ENCODE measurements at places on chromosomes 12 and 14.

- DNase-seq, result no peak
Measured at GRCh38 chr12:51891843-51892242, 3.9 kb downstream of the ANKRD33 start.

GRCh38 chr12:71626768-71627167 lies 36.9 kb downstream of the ZFC3H1 start:
- DNase-seq, result no peak

- no peak for DNase-seq
Measured at GRCh38 chr14:81447021-81447764, 47.1 kb upstream of the STON2 start.

GRCh38 chr12:33455096-33455495 lies 15.5 kb upstream of the SYT10 start:
- DNase-seq, result no peak

DNA sequence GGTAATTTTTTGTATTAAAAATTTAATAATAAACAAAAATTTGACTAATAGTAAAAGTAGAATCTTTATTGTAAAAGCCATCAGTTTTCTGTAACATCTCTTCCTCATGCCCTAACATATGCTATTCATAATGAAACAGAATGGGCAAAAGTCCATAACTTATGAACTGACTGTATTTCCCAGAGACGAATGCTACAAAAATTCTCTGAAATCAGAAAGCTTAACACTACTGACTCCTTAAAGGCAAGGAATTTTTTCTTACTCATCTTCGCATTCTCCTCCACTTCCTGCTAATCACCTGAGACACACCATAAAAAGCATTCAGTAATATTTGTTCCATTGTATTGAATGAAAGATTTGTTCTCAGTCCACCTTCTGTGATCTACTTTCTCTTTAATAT lies 17.6 kb downstream of the MON2 start:
- no peak for DNase-seq

DNA sequence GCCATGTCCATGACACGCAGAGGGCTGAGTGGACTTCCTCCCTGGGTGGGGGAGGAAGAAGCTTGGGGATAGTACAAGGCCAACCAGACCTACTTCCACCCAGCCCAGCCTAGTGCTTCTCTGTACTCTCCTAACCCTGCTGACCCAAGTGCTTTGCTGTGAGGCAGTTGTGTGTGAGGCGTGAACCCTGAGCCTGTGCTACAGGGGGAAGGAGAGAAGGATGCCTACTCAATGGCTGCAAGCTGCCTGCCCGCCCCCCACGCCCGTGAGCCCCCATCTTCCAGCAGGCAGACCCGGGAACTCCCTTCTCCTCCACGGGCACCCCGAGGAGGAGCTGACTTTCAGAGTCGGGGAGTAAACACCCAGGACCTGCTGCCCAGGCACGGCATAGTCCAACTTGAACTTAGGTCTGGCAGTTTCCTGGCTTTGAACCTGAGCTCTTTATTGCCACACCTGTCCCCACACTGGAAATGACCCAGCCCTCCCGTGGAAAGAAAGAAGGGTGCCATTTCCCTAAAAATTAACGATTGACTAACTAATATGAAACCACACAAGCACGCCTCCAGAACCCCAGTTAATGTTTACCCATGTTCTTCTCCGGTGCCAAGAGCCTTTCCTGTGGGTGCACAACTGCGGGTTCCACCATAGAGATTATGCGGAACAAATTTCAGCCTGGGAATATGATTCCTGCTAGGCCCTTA lies 10.8 kb downstream of the ALDH2 start:
- no peak for DNase-seq

DNA sequence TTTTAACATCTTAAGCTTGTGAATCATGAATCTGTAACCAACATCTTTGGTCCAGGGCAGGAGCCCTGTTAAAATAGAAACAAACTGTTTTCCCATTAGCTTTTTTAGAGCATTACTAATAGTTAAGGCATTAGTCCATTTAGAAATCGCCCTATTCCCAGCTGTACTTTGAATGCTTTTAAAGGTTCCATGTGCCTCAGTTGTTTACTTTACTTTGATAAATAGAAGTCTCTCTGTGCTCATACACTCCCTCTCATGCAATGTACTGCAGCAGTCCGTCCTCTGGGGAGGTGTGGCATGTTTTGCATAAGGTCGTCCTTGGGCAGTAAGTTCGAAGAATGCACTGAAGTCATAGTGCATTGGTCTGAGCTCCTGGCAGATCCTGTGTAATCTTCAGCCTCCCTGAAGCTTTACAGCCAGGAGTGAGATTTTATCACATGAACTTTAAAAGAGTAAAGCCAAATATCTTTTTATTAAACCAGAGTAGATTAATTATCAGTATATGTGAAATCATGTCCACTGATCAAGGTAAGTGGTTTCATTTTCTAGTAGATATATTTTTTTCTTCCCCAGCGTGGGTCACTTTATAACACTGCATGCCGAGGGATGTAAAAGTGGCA lies 134.7 kb downstream of the FGD4 start:
- DNase-seq, result no peak

- DNase-seq, result no peak
Measured at GRCh38 chr12:103799504-103799856, 41.6 kb downstream of the NT5DC3 start.

DNA sequence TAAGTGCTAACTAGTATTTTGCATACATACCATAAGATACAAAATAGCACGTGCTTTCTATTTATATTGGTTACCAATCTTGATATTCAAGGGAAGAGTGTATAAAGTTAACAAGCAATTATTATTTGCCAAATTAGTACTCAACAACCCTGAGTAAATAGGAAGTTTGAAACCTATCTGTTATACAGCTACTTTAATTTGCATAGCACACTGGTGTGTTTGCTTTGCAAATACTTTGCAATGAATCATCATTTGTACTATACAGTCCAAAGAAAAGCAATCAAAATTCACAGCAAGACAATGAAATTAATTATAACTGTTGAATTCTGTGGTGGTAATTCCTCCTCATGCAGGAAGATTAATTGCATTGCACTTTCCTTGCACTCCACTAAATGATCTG lies 469.1 kb downstream of the PRKD1 start:
- DNase-seq, result no peak

DNA sequence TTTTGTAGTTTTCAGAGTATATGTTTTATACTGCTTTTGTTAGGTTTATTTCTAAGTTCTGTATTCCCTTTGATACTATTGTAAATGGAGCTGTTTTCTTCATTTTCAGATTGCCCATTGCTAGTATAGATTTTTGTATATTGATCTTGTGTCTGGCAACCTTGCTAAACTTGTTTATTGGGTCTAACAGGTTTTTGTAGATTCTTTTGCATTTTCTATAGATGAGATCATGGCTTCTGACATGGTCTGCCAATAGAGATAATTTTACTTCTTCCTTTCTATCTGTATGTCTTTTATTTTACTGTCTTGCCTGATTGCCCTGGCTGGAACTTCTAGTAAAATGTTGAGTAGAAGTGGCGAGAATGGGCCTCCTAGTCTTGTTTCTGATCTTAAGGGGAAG lies 40.3 kb downstream of the ANKRD9 start:
- no peak for DNase-seq

DNA sequence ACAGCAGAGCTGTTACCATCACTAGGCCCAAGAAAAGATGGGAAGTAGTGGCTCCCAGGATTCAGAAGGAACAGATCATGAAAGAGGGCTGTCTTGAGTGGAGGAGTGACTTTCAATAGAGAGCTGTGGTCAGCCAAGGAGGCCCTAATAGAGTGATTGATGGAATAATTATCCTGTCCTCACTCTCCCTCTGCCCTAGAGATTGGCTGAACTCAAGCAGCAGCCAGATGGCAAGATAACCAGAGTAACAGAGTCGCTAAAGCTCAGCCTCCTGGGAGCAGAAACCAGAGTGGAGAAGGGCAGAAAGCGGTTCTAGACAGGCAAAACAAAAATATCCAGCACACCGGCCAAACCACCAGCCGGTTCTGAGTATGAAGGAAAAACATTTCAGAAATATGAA lies 23.1 kb downstream of the GMFB start:
- no peak for DNase-seq

DNA sequence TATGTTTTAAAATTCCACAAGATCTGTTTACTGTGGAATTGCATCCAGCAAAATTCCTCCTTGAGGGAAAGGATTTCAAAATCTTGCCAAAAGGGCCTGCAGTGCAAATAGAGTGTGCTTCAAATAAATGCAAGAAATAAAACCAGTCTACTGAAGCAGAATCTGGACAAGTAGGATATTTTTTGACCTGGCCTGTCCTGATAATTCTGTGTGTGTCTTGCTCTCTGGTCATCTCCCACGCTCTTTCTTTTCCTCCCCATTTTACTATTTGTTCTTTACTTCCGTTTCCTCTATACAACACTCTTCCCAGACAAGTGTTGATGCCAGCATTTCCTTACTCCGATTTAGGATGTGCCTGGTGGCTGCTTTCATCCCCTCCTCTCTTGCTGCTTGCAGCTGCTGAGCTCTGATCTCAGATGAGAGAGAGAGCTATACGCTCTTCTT lies 115.9 kb downstream of the GPR135 start:
- DNase-seq, result no peak

DNA sequence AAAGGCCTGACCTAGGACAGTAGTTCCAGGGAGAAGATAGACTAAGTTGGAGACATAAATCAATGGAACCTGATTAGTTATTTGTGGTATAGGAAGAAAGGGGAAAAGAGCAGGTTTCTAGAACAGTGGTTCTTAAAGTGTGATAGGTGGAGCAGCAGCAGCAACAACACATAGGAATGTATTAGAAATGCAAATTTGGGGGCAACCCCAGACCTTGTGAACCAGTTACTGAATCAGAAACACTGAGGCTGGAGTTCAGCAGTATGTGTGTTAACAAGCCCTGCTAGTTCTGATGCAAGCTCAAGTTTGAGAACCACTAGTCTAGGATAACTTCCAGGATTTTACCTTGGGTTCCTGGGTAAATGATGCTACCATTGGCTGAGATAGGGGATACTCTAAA lies 308.7 kb downstream of the EMP1 start:
- no peak for DNase-seq

Data from activated T-cell treated with anti-CD3 and anti-CD28 coated beads for 48 hours (primary cell).